GM12892 (cell line): ENCODE measurements at places on chromosomes 3 and 15.

- no peak for DNase-seq
Observed at GRCh38 chr3:8857720-8858367, 88.4 kb upstream of the OXTR start.

DNA sequence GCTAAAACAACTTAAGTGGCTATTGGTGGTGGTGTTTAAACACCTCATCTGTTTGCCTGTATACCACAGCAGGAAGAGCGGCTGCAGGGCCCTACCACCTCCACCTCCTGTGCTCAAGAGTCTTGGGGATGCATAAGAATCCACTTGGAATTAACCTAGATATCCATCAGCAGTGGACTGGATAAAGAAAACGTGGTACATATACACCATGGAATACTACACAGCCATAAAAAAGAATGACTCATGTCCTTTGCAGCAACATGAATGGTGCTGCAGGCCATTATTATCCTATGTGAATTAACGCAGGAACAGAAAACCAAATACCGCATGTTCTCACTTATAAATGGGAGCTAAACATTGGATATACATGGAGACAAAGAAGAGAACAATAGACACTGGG lies 76.8 kb downstream of the SETMAR start:
- DNase-seq: no peak

- DNase-seq: no peak
Observed at GRCh38 chr3:61445924-61446323, 115.4 kb upstream of the PTPRG start.

- no peak for DNase-seq
Observed at GRCh38 chr3:64082961-64083541, 59.8 kb upstream of the PSMD6 start.

DNA sequence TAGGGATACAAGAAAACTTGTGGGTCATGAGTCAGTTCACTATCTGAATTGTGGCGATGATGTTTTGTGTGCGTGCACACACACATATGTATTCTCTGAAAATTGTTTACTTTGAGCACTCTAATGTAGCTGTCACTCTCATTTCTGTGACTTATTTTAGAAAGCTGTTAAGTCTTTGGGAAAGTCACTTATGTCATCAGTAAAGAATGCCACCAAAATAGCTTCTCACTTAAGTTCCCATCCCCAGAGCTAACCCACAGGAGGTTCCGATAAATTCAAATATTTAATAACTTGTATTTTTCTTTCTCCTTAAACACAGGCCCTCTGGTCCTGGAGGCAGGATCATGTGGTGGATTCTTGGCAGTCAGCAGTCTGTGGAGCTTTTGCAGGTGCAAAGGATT lies 138.3 kb downstream of the LRIG1 start:
- no peak for DNase-seq

DNA sequence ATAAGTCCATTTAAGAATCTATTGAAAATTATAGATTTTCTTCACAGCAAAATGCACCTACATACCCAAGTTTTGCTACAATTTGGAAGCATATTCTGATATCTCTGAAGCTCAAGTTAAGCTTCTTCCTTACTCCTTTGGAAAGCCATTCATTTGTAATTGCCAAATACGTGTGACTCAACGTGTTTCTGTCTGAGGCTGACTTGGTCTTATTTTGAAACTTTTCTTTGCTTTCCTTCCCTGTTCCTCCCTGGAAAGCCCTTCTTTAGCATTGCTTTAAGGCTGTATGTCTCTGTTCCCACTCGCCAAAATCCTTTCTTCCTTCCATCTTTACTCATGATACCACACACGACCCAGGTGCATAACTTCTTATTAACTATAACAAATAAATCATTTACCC lies 232.0 kb downstream of the ZBBX start:
- no peak for DNase-seq

- no peak for DNase-seq
Observed at GRCh38 chr3:165464736-165465135, 268.6 kb upstream of the SLITRK3 start.

- DNase-seq: no peak
Observed at GRCh38 chr3:59782664-59783063, 732.8 kb upstream of the CFAP20DC start.

- no peak for DNase-seq
Observed at GRCh38 chr15:63836579-63836978, 2.8 kb upstream of the HERC1 start.

- DNase-seq: no peak
Observed at GRCh38 chr3:105417525-105418289, 51.0 kb downstream of the ALCAM start.

DNA sequence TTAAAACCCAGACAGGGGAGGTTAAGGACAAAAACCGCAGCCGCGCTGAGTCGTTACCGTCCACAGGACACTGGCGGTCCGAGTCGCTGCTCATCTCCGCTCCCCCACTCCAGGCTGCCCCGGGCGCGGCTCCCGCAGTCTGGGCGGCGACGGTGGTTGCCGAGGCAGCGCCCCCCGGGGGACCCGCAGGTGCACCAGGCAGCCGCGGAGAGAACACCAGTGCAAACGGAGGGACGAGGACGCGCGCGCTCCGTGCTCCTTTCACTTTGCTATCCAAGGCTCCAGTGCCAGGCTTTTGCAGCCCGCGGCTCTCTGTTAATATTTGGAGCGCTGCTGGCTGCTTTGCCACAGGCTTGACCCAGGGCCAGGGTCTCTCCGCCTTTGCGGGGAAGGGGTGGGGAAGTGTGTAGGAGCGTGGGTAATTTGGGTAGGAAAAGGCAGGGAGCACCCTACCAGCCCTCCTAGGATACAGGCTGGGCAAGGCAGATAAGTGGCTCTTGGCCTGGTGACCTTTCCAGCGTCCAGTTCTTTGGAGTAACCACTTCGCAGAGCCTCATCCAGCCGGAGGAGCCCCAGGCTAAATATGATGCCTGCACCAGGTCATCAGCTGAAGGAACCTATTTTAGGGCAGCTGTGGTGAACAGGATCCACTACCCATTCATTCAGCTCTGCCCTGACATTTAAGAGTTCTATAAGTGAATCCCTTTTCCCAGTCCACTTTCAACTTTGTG lies at the start of gene GADL1:
TSS of gene GADL1 (minus strand) at position 141 of the 731 bp plus-strand sequence. CDS start at position 94, 47 bp downstream.
- no peak for DNase-seq

GRCh38 chr3:117728226-117728625 lies 1018.6 kb downstream of the TUSC7 start:
- no peak for DNase-seq

DNA sequence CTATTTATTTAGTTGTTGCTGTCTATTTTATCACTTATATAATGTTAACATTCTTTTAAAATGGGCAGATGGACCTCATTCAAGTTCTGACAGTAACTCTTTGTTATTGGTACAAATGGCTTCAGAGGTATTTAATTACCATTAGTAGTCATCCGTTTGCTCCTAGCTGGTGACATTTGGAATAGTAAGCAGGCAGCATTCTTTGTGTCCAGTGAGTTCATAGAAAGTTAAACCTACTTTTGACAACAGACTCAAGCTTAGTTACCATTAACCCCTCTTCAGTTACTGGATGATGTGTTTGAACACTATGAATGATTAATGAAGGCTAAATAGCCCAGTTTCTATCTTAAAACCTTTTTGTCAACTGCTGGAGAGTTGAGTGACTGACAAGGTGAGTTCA lies 500.7 kb upstream of the ATP11B start:
- DNase-seq: no peak

GRCh38 chr3:48891606-48892005 lies 7.1 kb downstream of the SLC25A20 start:
- DNase-seq: no peak

DNA sequence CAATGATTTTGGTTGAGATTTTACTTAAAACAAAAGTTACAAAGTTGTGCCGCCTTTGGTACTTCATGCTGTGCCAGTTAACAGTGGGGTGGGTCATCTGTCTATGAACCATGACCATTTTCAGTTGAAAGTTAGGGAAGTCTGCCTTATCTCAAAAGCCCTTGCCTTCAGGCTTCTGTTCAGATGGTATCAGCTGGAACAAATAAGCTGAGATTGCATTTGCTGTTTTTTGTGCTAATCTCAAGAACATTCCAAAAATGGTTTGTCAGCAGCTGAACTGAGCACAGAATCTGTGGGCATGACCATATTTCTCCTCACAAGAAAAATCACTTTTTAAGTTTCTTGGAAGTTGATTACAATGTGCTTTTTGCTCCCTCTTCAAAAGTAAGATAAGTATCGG lies 142.3 kb downstream of the IL5RA start:
- DNase-seq: no peak

DNA sequence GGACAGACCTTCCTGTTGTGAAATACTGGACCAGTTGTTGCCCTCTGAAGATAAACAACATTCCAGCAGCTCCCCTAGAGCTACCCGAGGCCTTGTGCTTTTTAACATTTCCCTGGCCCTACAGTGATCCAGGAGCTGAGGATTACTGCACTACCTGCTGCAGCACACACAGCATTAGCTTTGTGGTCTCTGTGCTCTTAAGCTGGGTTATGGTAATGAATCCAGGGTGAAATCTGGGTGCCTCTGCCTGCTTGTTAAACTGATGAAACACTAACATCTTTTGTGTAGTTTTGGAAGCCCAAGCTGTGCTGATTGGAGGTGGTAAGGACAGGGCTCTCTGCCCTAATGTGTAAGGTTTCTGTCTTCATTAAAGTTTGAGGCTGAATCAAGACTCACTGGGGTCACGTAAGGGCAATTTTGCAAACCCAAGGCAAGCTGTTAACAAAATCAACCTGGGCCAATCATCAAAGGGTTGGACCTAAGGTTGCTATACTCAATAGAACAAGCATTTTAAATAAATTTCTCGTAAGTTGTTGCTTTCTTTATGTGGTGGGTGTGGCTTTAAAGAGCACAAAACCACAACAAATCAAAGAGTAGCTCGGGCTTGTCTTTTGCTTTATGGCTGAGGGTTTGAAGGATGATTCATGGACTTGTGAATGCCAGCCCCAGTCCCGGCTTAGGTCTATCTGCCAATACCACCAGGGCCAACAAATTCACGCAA lies 183.9 kb downstream of the TPRG1 start:
- DNase-seq: no peak

- no peak for DNase-seq
Observed at GRCh38 chr3:101813817-101814440, 34.9 kb downstream of the NXPE3 start.
